ENCODE measurements at places on chromosomes 16 and 17. TPM values are rescaled to one million over a fixed set of nuclear protein-coding genes. Genes with fewer than 3 reads are reported as not detected.

ZNF764 gene
- 4.1 TPM for total RNA-seq

MAFG gene
- total RNA-seq, result 8.1 TPM

HOXB3 gene
- 8.4 TPM for total RNA-seq

KCNAB3 gene
- 2.2 TPM for total RNA-seq

KRT39 gene
- 6.4 TPM for total RNA-seq

CPHXL2 gene
- total RNA-seq, result not detected

KCNJ18 gene
- not detected for total RNA-seq

CCDC102A gene
- total RNA-seq, result 8.0 TPM

DNA sequence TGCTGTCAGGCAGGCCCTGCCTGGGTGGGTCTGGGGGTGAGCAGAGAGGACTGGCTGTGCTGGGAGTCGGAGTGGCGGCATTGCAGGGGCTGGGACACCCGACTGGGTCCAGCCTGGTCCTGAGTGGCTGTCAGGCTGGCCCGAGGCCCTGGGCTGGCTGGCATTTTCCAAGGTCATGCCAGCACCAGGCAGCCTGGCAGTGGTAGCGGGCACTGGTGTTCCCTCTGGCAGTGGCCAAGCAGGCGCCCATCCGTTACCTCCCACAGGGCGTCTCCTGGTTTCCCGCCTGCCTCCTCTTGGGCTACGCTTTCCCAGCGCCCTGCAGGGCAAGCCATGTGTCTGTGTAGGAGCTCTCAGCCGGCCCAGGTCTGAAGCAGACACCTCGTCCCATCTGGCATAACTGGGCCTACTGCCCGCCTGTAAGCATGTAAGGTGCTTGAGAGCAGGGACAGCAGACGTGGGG is 5.7 kb upstream of the PKMYT1 start:
- DNase-seq, result no peak

GRCh38 chr17:17376362-17376761 is 73.2 kb downstream of the NT5M start:
- peak; percentile 77 for DNase-seq

DNA sequence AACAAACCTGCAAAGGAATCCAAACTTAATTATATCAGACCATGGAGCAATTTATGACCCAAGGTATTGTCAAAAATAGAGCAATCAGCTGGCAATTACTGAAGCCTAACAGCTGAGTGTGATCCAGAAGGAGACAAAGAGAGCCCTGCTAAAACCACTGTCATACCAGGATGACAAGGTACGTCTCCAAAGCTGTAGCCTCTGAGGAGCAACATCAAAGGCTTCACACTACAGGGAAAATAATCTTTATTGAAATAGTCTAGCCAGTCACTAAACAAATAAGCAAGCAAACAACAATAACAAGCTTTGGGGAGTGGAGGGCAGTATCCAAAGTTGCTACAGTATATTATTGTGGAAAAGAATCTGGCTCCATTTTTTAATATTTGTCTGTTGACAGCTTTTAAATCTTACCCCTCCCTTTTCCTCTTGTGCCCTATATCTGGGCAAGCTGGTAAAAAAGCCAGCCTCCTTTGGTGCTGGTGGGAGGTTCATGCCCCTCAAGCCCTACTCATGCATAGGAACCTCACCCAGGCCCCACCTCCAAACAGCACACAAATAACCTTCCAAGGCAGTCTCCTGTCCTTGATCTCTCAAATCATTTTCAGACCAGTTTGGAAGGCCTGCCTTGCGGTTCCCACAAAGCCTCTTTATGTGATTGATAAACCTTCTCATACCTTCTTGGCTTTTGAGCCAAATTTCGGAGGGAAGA is 73.7 kb downstream of the ITFG1 start:
- no peak for DNase-seq

DNA sequence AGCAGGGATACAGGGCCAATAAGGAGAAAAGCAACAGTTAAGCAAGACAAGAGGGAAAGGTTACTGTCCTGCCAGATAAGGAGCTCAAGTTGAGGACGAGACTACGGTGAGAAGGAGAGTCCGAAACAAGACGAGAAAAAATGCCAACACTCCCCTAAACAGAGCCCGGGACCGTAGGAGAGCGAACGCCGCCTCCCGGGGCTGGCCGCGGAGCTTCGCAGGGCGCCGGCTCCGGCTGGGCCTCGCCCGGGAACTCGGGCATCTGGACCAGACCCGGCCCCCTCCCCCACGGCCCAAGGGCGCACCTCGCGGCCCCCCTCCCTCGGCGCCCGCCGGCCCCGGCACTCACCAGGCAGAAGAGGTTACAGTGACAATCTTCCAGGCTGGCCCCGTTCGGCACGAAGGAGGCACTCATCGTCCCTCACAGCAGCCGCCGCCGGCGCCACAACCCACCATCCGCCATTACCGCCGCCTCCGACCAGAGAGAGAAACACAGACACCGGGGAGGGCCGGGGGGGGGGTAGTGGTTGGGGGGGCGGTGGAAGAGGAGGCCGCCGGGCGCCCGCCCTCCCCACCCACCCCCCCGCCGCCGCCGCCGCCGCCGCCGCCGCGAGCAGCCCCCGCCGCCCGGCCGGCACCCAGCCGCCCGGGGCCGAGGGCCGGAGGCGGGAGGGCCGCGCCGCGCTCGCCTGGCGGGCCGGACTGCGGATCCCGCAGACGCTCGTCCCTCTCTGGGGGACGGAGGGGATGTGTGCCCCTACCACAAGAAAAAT is at the start of gene MED13:
TSS of gene MED13 (minus strand) at position 488 of the 773 bp plus-strand sequence. CDS start at position 415, 73 bp downstream.
- no peak for DNase-seq

DNA sequence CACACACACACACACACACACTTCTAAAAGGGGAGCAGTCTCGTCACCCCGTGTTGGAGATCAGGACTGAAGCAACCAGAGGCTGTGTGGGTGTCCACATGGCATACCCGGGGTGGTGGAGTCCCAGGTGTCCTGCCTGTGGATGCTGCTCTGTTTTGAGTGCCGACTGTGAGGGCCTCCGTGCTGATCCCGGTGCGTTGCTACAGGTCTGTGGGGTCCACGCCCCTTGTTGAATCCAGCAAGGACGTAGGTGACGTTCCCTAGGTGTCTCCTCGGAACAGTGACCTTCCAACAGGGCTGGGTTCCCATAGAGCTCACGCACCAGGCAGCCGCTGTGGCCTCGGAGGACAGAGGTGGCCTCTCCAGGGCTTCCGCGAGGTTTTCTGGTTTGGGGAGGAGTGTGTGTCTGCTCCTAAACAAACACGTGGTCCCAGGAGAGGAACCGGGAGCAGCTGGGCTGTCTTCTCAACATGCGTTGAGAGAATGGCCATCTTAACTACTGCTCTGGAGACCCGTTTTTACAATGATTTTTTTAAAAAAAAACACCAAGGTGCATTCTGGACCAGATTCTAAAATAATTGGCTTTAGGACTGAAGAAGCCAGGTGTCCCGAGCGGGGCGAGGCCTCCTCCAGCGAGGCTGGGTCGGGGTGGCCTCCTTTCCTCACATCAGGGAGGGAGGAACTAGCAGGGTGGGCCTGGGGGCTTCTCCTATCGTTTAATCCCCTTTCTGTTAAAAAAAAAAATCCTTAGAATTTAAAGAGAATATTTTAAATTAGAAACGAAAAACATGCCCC is 100.6 kb upstream of the ZNF750 start:
- DNase-seq, result no peak

DNA sequence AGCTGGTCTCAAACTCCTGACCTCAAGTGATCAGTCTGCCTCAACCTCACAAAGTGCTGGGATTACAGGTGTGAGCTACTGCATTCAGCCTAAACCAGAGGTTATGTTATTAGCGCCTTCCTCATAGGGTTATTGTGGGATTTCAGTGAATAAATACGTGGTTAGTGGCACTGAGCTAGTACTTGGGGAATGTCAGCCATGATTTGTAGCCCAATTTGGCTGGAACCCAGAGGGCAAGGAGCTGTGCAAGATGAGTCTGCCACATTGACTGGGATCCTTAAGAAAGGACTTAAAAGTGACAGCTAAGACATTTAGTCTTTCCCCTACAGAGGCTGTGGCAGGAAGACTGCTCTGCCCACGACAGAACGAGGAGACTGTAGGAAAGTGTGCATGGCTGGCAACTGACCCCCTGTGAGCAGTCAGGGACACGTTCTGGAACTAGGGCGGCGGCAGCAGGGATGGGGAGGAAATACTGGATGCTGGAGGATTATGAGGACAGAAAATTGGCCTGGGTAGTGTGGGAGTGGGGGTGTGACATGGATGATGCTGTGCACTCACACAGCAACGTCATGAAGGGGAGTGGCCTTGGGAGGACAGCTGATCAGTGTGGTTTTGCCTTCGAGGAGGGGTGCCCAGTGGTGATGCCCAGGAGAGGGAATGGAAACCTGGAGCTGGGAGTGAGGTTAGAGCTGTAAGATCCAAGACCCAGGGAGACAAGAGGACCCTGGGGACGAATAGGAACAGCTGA is 14.6 kb downstream of the ATP5PD start:
- DNase-seq, result peak; percentile 59

- no peak for DNase-seq
Observed at GRCh38 chr16:6317934-6318333, 1014.7 kb upstream of the RBFOX1 start.

GRCh38 chr16:89623511-89624261 is 10.2 kb downstream of the DPEP1 start:
- no peak for DNase-seq

- no peak for DNase-seq
Observed at GRCh38 chr17:15237106-15237425, 28.1 kb downstream of the PMP22 start.

DNA sequence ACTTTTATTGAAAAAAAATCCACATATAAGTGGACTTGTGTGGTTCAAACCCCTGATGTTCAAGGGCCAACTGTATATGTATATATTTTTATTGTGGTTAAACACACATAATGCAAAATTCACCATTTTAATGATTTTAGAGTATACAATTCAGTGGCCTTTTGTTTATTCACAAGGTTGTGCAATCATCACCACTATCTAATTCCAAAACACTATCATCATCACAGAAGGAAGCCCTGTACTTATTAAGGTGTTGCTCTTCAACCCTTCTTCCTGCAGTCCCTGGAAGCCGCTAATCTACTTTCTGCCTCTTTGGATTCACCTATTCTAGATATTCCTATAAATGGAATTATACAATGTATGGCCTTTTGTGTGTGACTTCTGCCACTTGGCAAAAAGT is 23.0 kb downstream of the MAP2K6 start:
- no peak for DNase-seq

GRCh38 chr17:65079489-65079900 is 23.0 kb upstream of the GNA13 start:
- DNase-seq, result peak; percentile 47

DNA sequence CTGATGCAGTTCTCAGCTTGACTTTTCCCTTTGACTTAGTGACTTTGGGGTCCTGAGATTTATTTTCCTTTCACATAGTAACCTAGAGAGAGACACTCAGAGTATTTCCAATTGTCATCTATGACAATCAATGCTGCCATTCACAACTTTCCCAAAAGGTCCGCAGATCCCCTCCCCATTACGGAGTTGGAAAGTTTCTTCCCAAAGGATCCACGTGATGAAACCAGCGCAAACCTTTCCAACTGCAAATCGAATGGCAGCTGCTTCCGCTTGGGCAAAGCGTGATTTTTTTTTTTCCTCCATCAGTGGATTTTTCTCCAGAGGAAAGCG is 538 bp upstream of the FCSK start:
- no peak for DNase-seq

DNA sequence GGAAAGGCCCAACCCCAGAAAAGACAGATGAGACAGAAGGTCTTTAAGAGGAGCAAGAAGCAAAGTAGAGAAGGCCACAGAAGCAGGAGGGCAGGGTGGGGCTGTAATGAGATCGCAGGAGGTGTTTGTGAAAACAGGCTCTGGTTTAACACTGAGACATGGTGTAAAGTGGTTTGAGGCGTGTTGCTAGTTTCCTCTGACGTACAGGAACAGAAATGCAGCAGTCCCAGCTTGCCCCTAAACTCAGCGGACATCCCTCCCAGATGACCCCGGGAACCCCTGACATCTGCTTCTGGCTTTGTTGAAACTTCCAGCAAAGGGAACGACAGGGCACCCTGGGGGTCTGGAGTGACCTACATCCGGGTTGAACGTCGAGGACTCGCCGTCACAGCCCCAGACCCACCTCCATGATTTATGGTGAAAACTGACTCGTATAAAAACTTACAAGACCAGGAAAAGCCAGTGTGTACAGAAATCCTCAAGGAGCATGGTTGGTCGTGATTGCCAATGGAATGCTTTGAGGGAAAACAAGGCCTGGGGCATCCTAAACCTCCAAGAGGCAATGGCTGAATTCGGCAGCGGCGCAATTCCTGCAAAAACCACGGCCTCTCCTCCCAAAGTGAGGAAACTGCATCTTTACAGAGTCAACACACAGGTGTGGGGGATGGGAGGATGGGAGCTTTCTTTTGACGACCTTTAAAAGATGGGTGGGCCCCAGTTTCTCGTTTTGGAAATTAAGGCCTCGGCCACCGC is 25.8 kb downstream of the LITAF start:
- peak; percentile 25 for DNase-seq

- peak; percentile 91 for DNase-seq
Observed at GRCh38 chr16:31073142-31073969, 684 bp downstream of the ZNF668 start.

- no peak for DNase-seq
Observed at GRCh38 chr16:72430121-72430520, 258.2 kb upstream of the PMFBP1 start.

GRCh38 chr17:57604771-57605674 is 140.1 kb downstream of the CCDC182 start:
- peak; percentile 21 for DNase-seq

DNA sequence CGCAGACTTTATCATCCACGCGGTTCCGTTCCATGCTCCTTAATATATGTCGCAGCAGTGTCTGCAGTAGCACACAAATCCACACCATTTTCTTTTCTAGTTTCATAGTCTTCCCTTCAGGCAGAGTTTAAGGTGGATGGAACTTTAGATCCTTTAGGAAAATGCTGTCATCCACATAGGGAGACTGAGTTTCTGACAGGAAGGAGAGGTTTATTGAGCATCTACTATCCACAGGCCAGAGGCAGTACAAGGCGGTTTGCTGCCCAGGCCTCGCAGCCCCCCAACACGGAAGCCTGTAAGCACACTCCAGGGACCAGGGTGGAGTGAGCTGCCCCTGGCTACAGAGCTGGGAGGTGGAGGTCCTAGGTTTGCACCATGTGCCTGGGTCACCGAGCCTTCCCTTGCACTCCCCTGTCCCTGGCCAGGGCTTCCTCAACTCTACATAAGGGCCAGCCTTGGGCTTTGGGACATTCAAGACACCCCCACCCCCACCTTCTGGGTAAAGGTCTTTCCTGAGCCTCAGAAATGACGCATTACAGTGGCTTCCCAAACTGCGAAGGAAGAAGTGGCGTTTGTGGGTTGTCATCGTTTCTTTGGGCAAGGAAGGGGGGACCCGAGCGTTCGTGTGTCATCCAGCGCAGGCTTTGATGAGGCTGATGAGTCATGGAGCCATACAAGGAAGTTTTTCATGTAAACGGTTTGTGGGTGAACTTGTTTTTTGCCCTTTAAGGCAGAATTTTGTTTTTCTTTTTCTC is 146.5 kb upstream of the PLCG2 start:
- DNase-seq, result no peak

GRCh38 chr16:67444259-67445125 is 13.6 kb downstream of the HSD11B2 start:
- no peak for DNase-seq

GRCh38 chr16:87959391-87959990 is 8.3 kb downstream of the BANP start:
- DNase-seq, result no peak

GRCh38 chr17:56694825-56695224 is 101.3 kb downstream of the NOG start:
- peak; percentile 18 for DNase-seq

- DNase-seq, result peak; percentile 30
Observed at GRCh38 chr17:80649672-80650330, 105.2 kb downstream of the RPTOR start.

All from skin of body (tissue), 3 donors.